ENCODE measurements at places on chromosomes 7 and 10.

- DNase-seq, result no peak
Observed at GRCh38 chr7:122965306-122965705, 30.2 kb downstream of the TAS2R16 start.

GRCh38 chr7:127817466-127817865 lies 165.5 kb downstream of the SND1 start:
- DNase-seq, result no peak

GRCh38 chr7:27162561-27163287 lies 2.6 kb downstream of the HOXA9 start:
- no peak for DNase-seq

- no peak for DNase-seq
Observed at GRCh38 chr7:73844131-73844547, 1.8 kb upstream of the METTL27 start.

DNA sequence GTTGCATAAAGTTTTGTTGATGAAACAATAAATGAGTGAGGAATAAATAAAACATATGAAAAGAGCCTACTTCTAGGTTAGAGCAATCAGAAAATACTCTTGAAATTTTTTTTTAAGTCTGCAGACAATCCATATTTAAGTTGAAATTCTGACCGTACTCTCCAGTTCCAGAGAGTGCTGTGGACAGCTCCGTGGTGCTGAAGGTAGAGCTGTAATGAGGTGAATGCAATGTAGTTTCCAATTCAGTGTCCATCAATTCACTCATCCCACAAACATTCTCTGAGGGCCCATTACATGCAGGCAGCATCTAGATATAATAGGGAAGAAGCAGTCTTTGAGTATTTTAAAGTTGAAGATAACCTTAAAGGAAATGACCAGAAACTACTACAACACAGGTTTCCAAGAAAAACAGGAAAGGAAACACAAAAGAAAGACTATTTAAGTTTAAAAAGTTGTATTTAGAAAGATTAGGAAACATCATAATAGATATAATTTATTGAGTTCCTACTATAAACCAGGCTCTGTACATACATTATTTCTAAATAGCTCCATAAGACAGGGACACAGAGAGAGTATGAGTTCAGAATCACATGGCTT lies 44.0 kb upstream of the CRTAC1 start:
- no peak for DNase-seq

- DNase-seq, result no peak
Observed at GRCh38 chr10:122555442-122555841, 5.1 kb upstream of the DMBT1 start.

DNA sequence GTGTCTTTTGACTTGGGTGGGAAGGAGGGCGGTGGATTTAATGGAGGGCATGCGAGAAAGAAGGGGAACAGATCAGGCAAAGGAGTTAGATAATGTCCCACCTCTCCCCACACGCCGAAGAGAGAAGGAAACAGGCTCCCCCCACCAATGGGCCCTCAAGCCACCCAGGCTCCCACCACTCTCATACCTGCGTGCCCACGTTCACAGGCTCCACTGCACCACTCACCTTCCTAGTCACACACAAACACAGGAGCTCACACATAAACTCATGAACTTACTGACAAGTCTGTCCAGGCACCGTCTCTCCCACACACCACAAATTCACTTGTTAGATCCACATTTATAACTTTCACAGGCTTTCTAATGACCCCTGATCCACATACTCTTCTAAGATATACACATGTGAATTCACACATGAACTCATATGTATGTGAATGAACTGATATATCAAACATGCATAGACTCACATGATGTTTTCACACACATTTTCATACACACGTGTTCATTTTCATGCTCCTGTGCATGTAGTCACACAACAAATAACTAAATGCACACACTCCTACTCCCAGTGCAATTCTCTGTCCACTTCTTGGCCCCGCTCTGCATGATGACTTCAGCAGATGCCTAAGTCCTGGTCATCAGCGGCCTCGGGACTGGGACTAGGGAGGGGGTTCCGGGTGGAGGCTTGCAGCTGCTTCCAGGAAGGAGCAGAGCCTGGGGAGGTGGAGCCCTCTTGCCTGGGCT lies 1.5 kb downstream of the LZTS2 start:
- no peak for DNase-seq

GRCh38 chr7:111727905-111728634 lies 165.8 kb upstream of the IMMP2L start:
- DNase-seq, result no peak

DNA sequence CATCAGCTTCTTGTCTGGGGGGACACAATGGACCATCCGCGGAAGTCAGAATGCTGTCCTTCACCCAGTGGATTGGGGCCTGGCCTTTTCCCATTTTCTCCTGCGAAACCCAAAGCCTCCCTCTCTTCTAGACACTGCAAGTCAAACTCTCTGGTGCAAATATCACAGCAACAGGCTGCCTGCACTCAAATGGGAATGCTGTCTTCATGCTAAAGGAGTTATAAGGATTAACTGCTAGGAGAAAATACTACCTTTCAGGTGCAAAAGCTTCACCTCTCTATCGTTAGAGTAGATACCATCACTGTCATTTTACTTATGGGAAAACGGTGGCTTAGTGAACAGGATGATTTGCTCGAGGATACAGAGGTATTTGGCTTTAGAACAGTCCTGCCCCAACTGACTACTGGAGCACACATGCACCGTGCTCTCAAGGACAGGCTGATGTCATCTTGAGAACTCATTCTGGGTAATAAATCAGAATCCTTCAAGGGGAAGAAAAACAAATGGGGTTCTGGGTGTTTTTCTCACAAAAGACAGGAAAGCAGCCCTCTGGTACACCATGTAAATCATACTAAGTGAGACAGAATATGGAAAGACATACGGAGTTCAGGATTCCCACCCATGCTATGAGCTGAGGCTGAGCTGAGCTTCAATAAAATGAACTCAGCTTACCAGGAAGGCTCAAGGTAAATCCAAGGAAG lies 100.9 kb downstream of the SAMD9 start:
- no peak for DNase-seq

- no peak for DNase-seq
Observed at GRCh38 chr10:103949728-103950127, 17.2 kb upstream of the SLK start.

DNA sequence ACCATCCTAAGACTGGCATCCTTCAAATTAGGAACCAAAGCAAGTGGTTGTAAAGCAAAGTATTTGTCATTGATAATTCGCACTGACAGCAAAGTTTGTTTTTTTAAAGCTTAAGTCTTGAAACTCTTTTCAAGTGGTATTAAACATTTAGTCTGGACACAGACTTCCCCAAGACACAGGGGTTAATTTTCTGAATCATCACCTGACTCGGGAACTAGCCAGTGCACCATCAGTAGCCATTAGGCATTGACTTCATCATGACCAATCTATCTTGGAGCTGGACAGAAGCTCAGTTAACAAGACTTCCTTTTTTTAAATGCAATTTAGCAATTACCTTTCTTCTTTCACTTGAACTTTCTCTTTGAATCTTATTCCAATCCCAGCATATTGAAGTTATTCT lies 210.6 kb downstream of the ZNF365 start:
- no peak for DNase-seq

GRCh38 chr7:64873517-64873916 lies 29.6 kb upstream of the ZNF273 start:
- DNase-seq, result no peak

- DNase-seq, result no peak
Observed at GRCh38 chr7:142455392-142455791, 197.5 kb upstream of the PRSS58 start.

DNA sequence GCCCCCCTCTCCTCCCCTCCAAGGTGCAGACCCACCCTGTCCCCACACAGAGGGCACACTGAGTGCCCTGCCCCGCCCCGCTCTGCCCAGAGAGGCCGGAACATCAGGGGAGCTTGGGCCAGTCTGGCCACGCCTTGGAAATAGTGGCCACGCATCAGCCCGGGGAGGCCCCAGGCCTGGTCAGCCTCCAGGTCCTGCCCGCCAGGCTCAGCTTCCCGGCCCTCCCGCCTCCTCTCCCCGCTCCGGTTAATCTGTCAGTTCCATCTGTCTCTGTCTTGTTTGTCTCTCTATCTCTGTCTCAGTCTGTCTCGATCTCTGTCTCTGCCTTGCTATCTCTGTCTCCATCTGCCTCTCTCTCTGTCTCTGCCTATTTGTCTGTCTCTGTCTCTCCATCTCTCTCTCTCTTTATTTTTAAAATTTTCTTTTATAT lies 28.9 kb upstream of the TNRC18 start:
- DNase-seq, result no peak

- DNase-seq, result no peak
Observed at GRCh38 chr10:48307711-48308018, 1.2 kb downstream of the MAPK8 start.

GRCh38 chr10:60208676-60209269 lies 180.9 kb downstream of the ANK3 start:
- no peak for DNase-seq

DNA sequence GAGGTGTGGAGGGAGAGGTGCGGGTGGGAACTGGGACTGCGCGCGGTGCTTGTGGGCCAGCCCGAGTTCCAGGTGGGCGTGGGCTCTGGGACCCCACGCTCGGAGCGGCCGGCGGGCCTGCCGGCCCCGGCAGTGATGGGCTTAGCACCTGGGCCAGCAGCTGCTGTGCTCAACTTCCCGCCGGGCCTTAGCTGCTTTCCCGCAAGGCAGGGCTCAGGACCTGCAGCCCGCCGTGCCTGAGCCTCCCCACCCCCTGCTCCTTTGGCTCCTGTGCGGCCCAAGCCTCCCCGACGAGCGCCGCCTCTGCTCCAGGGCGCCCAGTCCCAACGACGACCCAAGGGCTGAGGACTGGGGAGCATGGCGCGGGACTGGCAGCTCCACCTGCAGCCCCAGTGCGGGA lies 232.7 kb downstream of the FGFR2 start:
- DNase-seq, result no peak

GRCh38 chr7:140773104-140773503 lies 76.6 kb downstream of the NDUFB2 start:
- no peak for DNase-seq

DNA sequence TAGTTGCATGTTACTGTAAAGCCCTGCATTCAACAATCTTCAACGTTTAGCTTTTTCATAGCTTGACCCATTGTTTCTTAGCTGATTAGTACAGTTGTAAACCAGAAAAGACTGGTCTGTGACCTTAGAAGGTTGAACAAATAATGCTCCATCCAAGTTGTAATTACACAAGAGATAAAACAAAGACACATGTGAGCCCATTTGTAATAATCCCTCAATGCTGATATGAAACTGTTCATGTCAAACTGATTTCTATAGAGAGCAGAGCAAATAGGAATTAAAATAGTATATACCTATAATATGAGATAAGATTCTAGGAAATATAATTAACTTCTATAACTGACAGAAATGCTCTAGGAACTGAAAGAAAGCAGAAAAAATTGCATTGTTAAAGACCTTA lies 94.7 kb upstream of the SLC25A13 start:
- no peak for DNase-seq

GRCh38 chr7:22564511-22565045 lies 64.6 kb upstream of the STEAP1B start:
- DNase-seq, result no peak

- no peak for DNase-seq
Observed at GRCh38 chr10:64708884-64709681, 1187.9 kb downstream of the REEP3 start.

- DNase-seq, result no peak
Observed at GRCh38 chr7:3028071-3028757, 15.5 kb downstream of the CARD11 start.

GRCh38 chr10:53209944-53210611 lies 437.5 kb upstream of the MBL2 start:
- DNase-seq, result no peak

DNA sequence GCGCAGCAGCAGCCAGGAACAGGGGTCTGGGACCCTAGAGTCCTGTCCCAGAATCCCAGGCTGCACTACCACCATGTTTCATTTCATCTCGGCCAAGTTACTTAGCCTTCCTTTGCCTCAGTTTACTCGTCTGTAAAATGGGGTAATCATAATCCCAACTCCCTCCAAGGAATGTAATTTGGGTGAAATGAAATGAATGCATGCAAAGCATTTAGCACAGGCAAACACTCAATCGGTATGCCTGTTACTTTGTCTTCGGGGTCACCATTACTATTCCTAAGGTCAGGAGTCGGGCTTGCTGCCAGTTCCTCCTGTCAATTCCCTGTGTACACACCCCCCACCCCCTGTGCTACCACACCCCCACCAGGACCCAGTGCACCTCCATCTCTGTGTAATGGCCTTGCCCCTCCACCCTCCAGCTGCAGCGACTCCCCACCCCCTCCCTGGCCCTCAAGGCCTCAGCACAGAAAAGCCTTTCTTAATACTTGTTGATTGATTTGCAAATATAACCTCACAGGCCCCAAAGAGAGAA lies 1.7 kb downstream of the TNS3 start:
- DNase-seq, result no peak

DNA sequence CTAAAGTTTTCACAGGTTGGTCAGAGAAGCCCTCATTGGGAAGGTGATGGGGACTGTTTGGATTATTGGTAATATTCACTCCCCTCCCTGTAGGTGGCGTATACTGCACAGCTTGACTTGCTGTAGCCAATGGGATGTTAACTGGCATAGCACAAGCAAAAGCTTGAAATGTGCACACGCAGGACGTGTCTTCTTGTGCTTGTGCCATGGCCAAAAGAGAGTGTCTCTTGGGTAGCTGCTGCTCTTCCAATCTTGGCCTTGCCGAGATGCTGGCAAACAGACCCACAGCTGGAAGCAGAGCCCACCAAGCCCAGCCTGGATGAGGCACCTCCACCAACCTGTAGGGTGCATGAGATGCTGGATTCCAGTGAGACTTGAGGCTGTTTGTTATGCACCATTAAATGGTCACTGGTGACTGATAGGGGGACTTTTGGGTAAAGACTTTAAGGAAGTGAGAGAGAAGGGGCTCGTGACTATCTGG lies 266.0 kb downstream of the GRID1 start:
- DNase-seq, result no peak

DNA sequence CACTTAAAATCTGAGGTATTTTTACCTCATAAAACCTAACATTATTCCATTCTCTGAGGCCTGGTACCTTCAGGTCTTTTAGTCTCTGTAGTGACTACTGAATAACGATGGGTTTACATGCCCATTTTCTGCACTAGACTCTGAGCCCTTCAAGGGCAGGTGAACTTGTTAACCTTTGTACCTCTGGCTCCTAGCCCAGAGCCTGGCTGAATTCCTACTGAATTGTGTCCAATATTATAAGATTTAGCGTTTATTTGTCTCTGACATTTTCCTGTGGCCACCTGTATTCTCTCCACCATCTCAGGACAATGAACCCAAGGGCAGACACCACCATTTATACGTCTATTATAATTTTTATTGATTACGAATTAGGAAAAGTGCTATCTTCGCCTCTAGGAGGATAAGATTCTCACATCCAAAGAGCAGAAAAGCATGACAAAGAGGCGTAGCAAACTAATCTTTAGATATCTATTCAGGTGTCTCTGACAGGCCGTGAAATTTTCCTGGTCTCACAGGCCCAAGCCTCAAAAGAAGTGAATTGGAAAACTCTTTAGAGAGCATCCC lies 27.9 kb upstream of the HNRNPH3 start:
- DNase-seq, result no peak

GRCh38 chr7:149772241-149772955 lies 990 bp downstream of the ZNF467 start:
- no peak for DNase-seq

Measured in stimulated activated CD8-positive, alpha-beta memory T cell treated with anti-CD3 and anti-CD28 coated beads, Interleukin-2, amount 100 ng/mL, for 1 hour (primary cell).